Articular chondrocyte of knee joint (primary cell): ENCODE measurements at places on chromosomes 2 and 18. TPM values are rescaled to one million over a fixed set of nuclear protein-coding genes. Genes with fewer than 3 reads are reported as not detected.

Gene CNNM3
- total RNA-seq = 6.1 and 6.8 TPM in 2 replicates

Gene ATOH8
- total RNA-seq = 67.2 and 125 TPM in 2 replicates

Gene CYBRD1
- 449 and 568 TPM in 2 replicates for total RNA-seq

Gene IL1RL1
- 0.39 and 0.65 TPM in 2 replicates for total RNA-seq

Gene ATP8B1
- total RNA-seq = 40.2 and 46.7 TPM in 2 replicates

Gene BOLL
- not detected in 2 replicates for total RNA-seq

Gene GREB1L
- under 0.01 and 0.11 TPM in 2 replicates for total RNA-seq

Gene SERPINB4
- total RNA-seq = not detected in 2 replicates

Gene CDCA7
- 1.2 and 2.5 TPM in 2 replicates for total RNA-seq

Gene SLC4A3
- 3.6 and 3.8 TPM in 2 replicates for total RNA-seq

Gene ABCB11
- not detected in 2 replicates for total RNA-seq

Gene TMEM163
- total RNA-seq = not detected in 2 replicates

Gene FAM124B
- total RNA-seq = 0.13 and 0.22 TPM in 2 replicates

Gene ADD2
- total RNA-seq = under 0.01 TPM in 2 replicates

Gene PARD6G
- 0.91 and 1.6 TPM in 2 replicates for total RNA-seq

Gene SCN1A
- total RNA-seq = 0.11 and 0.13 TPM in 2 replicates

Gene UGT1A5
- not detected in 2 replicates for total RNA-seq

Gene OTOS
- not detected in 2 replicates for total RNA-seq

Gene POTEI
- total RNA-seq = not detected in 2 replicates

Gene TMEM87B
- 45.5 and 65.1 TPM in 2 replicates for total RNA-seq

Gene TANC1
- 14.9 and 31.6 TPM in 2 replicates for total RNA-seq

Gene DCAF17
- 36.6 and 38.8 TPM in 2 replicates for total RNA-seq

Gene HTR2B
- 1.2 and 1.3 TPM in 2 replicates for total RNA-seq

Gene CLASP1
- 48.6 and 60.8 TPM in 2 replicates for total RNA-seq

Gene DSG1
- not detected in 2 replicates for total RNA-seq

Gene PID1
- 9.1 and 15.4 TPM in 2 replicates for total RNA-seq
